ENCODE measurements at places on chromosomes 11 and 22.
A peak's percentile ranks its signal among the peaks of the same experiment; 100 is the strongest.

- DNase-seq = no peak
These were observed 71.7 kb downstream of the PAK1 start for GRCh38 chr11:77402218-77402556.

- no peak for DNase-seq
These were observed 450 bp upstream of the BCL2L13 start for GRCh38 chr22:17638182-17638431.

DNA sequence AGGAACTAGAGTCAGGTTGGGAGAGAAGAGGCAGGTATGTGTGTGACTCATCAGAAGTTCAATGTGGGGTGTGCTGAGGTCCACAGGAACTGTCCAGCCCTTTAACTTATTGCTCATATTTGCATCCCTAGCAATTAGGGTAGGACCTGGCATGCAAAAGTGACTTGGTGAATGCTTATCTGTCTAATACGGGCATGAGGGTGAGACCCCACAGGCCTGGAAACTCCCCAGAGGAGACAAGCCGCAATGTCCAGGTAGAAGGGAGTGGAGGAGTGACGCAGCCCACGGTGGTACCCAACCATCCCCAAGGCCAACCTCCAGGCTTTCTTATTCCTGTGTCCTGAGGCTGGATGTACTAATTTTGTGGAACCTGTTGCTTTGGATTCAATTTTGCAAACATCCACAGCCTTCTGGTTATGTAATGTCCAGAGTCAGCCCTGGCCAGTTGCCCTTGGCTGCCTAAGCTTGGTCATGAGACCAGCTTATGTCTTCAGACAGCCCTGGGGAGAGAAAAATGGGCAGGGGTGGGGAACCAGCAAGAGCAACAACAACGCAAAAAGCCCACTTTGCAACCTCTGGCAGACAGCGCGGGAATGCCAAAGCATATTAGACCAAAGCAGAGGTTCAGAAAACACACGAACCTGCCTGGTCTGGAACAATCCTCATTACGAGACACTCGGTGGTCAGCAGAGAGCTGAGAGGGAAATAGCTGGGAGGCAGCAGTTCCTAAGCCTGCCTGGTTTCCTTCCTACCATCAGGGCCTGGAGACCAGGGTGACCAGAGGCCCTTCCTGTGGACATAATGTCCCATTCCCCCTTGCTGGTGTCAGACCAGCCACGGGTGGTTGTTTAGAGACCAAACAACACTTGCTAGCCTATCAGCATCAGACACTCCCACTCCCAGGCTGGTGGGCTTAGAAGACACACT is 49.3 kb downstream of the TIMP3 start:
- peak; percentile 40 for DNase-seq

DNA sequence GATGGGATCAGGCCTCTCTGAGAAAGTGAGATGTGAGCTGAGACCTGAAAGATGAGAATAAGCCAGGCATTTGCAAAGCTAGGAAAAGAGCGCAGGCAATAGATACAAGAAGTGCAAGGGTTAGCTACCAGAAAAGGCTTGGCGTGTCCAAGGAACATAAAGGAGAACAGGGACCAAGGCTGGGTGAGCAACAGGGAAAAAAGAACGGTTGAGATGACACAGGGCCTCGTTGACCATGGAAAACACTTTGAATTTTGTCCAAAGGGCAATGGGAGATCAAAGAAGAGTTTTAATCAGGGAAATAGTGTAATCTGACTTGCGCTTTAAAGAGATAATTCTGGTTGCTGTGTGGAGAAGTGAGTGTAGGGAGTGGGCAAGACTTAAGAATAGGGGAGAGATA is 35.0 kb downstream of the RAB30 start:
- no peak for DNase-seq

GRCh38 chr11:17244046-17244445 is 32.5 kb upstream of the NUCB2 start:
- DNase-seq = no peak

DNA sequence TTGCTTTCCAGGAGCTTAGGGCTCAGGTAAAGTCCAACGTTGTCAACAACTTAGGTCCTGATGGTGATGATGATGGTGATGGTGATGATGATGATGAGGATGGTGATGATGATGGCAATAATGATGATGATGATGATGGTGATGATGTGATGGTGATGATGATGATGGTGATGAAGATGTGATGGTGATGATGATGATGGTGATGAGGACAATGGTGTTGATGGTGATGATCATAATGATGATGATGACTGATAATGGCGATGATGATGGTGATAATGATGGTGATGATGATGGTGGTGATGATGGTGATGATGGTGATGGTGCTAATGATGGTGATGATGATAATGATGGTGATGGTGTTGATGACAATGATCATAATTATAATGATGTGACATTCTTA is 750.2 kb downstream of the TBC1D22A start:
- no peak for DNase-seq

DNA sequence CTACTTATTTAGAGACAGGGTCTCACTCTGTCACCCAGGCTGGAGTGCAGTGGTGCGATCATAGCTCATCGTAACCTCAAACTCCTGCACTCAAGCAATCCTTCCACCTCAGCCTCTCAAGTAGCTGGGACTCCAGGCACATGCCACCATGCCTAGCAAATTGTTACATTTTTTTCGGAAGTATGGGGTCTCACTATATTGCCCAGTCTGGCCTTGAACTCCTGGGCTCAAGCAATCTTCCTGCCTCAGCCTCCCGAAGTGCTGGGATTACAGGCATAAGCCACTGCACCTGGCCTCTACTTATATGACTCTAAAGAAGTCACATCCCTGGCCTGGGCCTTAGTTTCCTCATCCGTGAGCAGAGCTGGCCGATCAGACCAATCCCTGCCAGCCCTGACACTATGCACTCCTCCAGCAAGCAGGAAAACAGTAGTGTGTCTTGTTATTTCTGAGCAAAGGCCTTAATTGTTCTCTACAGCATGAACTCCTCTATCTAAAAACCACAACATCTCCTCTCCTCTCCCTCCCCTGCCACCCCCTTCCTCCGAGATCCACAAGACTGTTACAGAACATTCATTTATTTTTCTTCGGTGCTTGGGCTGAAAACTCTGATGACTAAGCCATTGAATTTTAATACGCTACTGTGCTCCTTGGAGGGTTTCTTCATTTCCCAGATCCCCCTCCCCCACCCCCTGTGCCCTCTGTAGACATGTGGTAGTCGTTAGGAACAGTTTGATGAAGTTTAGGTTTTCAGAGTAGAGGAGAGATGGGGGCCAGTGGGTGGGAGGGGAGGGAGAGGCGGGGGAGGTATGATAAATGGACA is 91.5 kb downstream of the ABTB2 start:
- no peak for DNase-seq

DNA sequence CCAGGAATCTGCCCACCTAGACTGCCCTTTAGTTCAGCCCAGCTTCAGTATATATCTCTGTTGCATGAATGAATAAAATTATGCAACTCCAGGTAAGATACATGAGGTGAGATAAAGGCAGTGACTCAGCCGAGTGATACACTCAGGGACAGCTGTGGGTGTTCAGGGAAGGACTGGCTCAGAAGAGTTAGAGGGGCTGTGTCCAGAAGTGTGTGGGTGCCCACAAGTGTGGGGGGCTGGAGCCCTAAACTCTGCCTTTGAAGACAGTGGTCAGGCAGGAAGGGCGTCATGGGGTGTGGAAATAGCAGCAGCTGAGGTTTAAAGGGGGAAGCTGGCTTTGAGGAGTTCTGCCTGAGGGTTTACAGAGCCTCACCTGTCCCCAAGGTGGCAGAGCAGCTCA is 8.3 kb downstream of the FTH1 start:
- DNase-seq = no peak

DNA sequence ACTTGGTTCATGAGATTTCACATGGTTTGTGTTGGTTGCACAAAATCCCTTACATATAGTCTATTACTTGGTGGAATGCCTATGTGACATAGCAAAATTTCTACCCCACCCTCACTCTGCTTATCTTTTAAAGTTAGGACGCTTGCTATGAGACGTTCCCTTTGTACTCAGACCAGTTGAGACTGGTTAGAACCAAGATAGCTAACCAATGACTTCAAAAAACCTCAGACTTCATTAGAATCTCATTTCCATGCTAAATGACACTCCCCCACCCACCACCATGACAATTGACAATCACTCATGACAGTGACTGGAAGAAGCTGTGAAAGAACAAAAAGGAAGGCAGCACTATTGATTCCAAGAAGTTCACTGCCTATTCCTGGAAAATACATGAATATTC is 313.6 kb downstream of the ETS1 start:
- no peak for DNase-seq

- no peak for DNase-seq
These were observed 60.1 kb downstream of the TRIM44 start for GRCh38 chr11:35722641-35723040.

- no peak for DNase-seq
These were observed 116.8 kb downstream of the RRAS2 start for GRCh38 chr11:14242187-14242586.

DNA sequence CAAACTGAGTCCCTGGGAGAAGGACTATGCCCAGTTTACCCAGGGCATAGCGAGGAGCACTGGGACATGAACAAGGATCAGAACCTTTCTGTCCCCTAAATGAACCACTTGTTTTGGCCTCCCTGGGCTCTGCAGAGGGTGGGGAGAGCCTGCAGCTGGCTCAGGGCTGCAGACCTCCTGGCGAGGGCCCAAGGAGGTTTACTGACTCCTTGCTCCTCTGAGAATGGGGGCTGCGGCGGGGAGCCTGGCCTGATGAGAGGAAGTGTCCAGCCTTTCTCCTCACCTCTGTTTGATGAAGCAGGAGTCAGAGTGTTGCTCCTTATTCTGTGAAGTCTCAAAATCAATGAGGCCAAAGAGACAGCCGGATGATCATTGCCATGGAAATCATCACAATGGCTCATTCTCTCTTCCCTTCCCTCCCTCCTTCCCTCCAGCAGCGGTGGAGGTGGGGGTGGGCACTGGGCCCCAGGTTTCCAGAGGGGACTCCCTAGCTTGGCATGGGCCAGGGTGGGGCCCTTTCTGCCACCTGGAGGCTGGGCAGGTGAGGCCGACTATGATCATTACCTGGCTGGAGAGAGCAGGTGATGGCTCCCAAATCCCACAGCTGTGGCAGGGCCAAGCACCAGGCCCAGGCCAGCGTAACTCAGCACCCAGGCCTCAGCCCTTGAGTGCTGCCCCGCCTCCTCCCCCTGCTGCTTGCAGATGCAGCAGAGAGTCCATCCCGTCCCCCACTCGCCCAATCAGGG is 169.7 kb downstream of the CEP164 start:
- no peak for DNase-seq

GRCh38 chr11:44858796-44859527 is 91.7 kb downstream of the TP53I11 start:
- no peak for DNase-seq

DNA sequence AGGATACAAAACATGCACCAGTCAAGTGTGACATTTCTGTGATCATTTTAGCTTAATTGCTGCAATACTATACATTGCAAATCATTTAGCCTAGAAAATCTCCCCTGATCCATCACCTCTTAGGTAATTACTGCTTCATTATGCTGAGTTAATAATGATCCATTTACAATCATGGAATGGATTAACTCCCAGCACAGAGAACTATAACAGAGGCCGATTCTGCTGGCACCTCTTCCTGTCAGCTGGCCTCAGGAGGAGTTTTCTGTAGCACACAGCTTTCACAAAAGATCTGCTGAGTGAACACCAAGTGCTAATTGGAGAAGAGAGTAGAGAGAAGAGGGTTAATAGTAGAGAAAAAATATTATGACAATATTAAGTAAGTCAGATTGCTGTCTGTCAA is 591.8 kb upstream of the KIRREL3 start:
- no peak for DNase-seq

DNA sequence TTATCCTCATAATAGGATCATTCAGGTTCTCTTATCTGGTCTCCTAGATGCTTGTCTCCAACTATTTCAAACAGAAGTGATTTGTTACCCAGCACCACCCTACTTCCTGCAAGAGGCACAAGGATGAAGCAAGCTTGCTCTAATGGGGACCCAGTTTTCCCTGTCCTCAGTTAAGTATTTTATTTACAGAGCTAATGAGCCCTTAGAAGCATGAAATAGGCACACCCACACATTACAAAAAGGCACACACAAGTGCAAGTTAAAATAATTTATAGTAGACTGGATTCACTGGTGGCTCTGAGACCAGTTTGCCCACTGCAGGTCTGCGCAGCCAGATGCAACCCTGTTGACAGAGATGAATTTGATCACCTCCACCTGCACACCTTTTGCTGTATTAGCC is 167.5 kb downstream of the KIRREL3 start:
- no peak for DNase-seq

DNA sequence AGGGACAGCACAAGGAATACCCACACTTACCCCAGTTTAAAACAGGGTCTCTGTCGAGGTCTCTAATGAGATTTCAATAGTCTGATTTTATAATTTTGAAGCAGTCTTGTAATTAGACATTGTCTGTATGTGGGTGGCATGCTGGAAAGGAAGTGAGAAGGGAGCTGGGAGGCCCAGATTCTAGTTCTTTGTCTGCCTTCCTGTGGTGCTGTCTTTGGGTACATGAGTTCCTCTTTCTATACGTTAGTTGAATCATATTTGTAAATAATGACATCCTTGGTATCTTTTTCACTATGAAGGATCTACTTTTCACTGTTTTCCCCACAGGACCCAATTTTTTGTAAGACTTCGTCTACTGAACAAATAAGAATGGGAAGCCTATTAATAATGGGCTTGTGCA is 42.0 kb upstream of the TENM4 start:
- no peak for DNase-seq

DNA sequence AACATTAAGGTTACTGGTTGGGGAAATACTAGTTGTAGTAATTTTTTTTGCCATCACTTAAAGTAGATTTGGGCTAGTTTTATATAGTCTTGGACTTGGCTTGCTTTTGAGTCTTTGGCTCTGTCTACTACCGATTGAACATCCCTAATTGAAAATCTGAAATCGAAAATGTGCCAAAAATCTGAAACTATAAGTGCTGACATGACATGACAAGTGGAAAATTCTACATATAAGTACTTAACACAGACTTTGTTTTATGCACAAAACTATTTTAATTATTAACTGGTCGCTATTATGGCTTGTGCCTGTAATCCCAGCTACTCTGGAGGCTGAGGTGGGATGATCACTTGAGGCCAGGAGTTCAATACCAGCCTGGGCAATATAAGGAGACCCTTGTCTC is 22.5 kb downstream of the RNF169 start:
- no peak for DNase-seq

DNA sequence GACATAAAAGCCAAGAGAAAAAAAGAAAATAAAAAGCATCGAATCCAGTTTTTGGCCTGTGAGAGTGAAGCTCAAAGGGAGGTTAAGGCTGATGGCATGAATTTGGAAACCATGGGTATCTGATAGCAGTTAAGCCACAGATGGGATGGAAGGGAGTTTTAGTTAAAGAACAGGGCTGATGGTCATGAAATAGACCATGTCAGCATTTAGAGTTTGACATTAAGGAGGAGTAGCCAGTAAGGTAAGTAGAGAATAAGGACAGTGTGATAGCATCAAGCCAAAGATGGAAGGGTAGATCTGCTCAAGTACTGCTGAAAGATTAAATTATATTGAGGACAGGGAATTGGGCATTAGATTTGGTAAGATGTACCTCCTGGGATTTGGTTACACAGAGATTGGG is 826.5 kb downstream of the NTM start:
- no peak for DNase-seq

- DNase-seq = no peak
These were observed 802.4 kb upstream of the ANO3 start for GRCh38 chr11:25529572-25529971.

- DNase-seq = no peak
These were observed 12.3 kb downstream of the EHD1 start for GRCh38 chr11:64866173-64866491.

- peak; percentile 92 for DNase-seq
These were observed 1.2 kb upstream of the TYMP start for GRCh38 chr22:50530877-50531545.

- no peak for DNase-seq
These were observed 1086.1 kb downstream of the BRD1 start for GRCh38 chr22:48741540-48741939.
